ENCODE measurements at places on chromosomes 11 and 22.

DNA sequence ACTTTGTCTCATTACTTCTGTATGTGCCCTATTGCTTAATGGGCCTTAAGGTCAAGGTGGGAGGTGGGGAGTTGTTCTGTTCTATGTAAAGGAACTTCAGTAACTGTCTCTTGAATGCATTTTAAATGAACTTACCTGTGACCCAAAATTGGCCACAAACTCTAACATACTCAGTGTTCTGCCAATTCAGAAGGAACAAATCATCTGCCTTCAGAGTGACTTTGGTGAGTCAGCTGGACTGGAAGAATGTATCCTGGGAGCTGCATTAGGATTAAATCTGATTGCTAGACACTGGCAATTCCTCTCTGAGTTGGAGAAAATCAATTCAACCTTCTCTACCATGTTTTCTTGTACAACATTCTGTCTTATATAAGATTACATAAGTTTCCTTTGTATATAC lies 1104.8 kb downstream of the DLG2 start:
- DNase-seq, result no peak

DNA sequence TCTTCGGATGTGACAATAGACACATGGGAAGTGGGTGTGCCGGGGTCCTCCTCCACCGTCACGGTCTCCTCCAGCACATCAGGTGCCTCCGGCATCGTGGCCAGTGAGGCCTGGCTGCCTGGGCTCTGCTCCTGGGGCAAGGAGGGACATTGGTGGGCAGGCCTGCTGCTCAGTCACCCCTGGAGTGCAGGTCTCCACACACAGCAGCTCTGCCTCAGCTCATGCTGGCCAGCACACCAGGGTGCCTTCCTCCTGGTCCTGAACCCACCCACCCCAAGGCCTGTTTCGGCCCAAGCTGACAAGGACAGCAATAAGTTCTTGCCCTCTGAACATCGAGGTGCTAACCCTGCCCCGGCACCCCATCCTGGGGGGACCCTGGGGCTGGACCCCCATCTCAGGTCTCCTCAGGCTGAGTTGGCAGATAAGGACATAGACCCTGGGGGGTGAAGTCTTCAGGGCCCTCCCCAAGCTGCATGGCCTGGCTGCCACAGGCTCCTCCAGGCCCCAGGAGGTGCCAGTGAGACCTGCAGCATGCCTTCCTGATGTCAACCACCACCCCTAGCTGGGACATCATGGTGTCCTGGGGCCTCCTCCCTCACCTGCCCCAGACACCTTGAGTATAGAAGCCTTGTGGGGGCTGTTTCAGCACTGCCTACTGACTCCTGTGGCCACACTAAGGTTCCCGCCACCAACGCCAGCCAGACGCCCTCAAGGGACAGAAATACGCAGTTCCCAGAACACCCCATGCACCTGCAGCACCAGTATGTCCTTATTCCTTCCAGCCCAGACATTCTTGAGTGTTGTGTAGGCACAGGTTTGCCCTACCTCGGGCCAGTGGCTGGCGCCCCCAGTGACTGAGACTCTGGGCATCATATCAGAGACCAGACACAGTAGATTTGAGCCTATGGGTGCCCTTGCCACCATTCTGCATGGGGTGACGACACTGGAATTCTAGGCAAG lies 34.4 kb downstream of the ARVCF start:
- no peak for DNase-seq

GRCh38 chr11:64918017-64918416 lies 1.0 kb upstream of the ATG2A start:
- no peak for DNase-seq

DNA sequence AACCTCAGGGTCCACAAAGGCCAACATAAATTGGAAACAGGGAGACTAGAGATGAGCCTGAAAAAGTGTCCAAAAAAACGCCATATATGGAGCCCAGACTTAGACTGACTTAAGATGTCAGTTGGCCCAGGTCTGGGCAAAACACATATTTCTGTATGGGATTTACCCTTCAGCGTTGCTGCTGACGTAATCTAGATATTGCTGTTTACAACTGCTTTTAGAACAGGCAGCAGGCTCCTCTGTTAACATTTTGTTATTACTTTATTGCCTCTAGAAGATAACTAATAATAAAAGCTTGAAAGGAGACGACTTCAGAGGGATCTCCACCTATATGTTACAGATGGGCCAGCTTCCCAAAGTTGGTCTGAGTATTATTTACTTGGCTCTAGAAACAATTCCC lies 8.7 kb downstream of the ME3 start:
- no peak for DNase-seq

DNA sequence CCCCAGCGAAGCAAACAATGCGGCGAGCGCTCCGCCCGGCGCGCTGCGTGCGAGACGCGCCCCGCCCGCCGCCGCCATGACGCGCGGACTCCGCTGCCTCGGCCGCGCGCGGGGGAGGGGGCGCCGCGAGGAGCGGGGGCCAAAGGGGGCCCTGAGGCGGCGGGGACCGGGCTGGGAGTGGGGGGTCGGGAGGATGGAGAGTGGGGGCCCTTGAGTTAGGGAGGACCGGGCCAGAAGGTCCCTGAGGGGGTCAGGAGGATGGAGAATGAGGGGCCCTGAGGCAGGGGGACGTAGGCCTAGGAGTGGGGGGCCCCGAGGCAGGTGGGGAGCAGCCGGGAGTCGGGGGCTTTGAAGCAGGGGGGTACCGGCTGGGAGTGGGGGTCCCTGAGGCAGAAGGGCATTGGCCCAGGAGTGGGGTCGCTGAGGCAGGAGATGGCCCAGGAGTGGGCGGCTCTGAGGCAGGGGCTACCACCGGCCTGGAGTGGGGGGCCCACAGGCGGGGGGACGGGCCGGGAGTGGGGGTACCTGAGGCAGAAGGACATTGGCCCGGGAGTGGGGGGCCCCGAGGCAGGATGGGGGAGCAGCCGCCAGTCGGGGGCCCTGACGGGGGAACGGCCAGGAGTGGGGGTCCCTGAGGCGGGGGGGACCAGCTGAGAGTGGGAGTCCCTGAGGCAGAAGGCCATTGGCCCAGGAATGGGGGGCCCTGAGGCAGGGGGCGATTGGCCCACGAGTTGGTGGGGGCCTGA lies at the start of gene BRD1:
BRD1 (minus strand) TSS at position 21 of the 746 bp plus-strand sequence. CDS start 3,556 bp downstream, outside the sequence.
- peak; percentile 59 for DNase-seq

DNA sequence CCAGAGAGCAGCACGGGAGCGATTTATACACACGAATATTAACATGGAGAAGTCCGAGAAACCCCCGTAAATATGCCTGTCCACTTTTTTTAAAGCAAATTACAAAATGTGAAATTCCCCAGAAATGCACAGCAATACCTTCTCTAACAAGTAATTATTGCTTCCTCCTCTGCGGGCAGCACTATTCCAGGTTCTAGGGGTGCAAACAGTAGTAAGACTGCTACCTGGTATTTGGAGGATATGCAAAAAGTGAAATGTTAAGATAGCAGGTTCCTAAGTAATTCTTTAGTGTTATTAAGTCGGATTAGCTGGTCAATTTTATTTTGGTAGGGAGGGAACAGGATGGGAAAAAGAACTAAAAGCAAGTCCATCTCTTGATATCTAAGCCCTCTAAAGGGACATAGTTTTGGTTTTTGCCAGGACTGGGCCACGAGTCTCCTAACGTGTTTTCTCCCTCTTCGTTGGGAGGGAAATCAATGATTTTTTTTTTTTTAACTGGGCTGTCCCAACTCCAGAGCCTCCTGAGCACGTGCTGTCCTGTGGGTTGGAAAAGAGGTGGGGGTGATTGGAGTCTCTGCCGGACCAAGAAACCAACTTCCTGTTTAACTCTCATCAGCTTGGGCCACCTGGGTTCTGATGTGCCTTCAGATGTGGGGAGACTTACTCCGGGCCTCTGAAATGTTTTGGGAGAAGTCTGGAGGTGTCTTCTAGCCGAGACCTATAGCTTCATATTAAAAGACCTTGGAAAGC lies 1.7 kb upstream of the XBP1 start:
- DNase-seq, result no peak

DNA sequence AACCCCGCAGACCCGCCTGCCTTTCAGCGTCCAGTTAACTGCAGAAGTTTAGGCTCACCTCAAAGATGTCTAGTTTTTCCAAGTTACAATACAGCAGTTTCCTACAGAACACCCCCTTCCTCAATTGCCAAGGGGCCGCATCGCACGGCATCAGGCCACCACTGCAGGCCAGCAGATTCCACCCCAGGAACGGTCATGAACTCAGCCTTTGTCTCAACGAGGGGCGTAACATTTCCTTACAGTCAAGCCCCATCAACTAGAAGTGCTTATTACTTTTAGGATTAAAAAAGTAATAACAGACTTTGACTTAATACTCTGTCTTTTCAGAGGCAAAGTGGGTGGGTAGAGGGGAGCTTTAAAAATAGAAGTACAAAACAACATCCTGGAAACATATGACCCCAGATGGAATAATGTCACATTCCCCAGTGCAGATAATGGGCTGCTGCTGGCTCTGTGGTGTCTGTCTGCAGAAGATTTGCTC lies 36.3 kb downstream of the PPP2R1B start:
- DNase-seq, result no peak

DNA sequence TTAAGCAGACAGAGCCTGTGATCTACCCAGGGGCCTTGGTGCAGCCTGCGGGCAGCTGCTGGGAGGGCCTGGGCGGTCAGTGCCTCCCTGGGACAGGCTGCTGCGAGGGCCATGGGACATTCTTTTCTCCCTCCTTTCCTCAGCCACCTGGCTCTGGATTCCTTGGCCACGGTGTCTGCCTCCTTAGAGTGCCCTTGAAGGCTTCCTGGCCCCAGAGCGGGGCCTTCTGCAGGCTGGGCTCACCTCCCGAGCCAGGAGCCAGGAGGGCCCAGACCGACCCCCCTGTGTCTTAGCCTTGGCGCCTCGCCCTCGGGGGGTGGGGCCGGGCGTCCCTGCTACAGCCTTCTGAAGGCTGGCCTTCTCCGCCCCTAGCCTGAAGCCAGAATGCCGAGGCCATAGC lies 231.2 kb downstream of the TBC1D22A start:
- DNase-seq, result no peak

GRCh38 chr11:104658177-104658576 lies 240.1 kb downstream of the CASP12 start:
- DNase-seq, result no peak

GRCh38 chr11:124474079-124474478 lies 28.6 kb upstream of the OR8B8 start:
- DNase-seq, result no peak

- no peak for DNase-seq
These were observed 39.6 kb downstream of the NEU3 start for GRCh38 chr11:75028321-75028720.

- no peak for DNase-seq
These were observed 10.9 kb downstream of the TUG1 start for GRCh38 chr22:30979932-30980331.

DNA sequence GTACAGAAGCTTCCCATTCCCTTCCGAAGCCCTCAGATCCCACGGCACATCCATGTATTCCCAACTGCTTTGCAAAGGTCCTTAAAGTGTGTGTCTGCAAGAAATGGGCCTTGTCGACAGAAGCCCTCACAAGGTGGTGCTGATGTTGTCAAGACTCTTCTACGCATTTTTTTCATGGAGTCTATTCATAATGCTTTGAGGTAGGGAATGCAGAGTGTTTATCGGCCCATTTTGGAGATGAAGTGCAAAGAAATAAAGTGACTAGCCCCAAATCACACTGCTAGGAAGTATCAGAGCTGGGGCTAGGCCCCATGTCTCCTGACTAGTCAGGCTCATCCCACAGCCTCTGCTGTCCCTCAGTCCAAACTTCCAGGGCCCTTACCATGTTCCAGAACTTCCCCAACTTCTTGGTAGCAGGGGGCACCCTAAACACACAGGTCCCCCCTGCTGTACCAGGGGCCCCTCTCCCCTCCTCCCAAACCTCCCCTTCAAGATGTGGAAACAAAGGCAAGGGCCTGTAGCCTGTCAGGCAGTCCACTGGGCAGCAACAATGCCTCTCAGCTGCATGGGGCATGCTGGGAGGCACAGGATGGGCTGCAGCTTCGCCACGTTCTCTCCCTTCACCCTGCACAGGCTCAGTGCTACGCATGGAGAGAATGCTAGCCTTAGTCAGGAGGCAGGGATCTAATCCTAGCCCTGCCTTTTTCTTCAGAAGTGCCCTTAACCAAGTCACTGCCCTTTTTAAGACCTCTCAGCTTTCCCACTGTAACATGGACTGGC lies 7.8 kb downstream of the IL18BP start:
- no peak for DNase-seq

DNA sequence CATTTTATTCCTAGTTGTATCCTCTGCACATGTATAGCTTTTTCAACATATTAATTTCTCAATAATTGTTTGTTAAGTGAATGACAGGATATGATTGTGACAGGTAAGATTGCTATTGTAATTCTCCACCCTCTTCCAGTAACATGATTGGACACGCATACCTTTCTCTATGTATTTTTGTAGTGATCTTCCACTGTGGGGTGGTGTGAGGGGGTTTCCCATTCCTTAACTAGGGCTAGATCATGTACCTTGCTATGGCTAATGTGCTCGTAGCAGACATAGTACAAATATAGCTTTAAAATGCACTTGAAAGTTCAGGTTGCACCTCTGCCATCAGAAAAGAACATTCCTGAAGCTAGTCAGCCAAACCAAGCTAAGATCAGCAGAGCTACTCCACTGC lies 2392.8 kb upstream of the RAG2 start:
- no peak for DNase-seq

GRCh38 chr11:24249921-24250320 lies 246.9 kb upstream of the LUZP2 start:
- no peak for DNase-seq

DNA sequence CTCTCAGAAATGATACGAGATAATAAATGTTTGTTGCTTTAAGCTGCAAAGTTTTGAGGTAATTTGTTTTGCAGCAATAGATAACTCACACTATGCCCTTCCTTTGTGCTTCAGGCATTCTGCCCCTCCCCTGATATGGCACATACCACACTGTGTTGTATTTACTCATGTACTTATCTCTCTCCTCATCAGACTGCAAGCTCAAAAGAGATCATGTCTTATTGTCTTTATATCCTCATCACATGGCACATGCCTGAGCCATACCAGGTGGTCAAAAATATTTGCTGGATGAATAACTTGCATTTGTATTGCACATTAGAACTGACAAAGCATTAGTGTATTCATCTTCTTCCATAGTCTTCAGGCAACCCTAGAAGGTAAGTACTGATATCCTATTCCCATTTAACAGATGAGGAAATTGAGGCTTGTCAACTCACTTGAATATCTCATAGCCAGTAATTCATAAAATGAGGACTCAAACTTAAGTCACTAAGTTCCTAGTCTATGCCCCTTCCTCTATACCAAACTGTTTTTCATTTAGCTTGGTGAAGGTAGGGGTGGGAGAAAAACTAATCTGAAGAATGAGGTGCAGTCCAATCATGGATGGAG lies 83.9 kb upstream of the EED start:
- DNase-seq, result no peak

GRCh38 chr11:45815747-45816146 lies 10.8 kb downstream of the SLC35C1 start:
- no peak for DNase-seq

GRCh38 chr11:16781936-16782919 lies 43.8 kb downstream of the C11orf58 start:
- no peak for DNase-seq

DNA sequence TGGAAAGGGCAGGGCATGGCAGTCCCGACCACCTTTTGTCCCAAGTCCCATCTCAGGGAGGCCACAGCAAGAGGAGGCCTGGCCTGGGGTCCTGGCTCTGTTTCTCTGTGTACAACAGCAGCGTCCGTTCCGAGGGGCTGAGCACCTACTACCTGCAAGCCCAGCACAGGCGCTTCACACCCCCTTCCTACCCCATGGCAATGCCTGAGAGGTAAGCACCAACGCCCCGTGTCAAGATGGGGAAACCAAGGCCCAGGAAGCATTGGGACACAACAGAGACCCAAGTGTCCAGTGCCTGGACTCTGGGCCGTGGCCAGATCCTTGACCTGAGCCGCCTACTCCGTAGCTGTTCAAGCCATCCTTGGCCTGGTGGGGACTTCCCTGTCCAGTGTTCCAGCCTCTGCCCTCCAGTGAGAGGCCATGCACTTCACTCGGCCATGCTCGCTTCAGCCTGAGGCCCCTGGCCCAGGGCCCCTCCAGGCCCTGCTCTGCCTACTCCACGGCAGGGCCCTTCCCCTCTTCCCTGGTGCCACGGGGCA lies 14.3 kb upstream of the TCF20 start:
- DNase-seq, result no peak

All from left kidney (tissue), 8 donors.